ENCODE measurements at places on chromosomes 6 and 20.

DNA sequence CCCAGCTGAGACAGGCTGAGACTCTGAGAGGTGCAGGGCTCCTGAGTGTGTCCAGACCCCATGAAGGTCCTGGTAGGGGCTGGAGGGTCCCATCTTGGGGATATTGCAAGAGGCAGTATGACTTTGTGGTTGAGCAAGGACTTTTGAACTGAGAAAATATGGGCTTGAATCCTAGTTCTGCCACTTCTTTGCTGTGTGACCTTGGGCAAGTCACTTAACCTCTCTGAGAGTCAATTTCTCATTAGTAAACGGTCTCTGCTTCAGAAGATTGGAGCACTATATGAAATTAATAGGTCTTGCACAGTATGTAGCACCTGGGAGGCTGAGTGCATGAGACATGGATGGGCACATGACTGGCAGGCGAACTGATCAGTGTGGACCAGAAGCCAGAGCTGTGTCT, 42.7 kb downstream of the TFEB start:
- DNase-seq, result no peak

- no peak for DNase-seq
Observed at GRCh38 chr6:11876934-11877433, 98.4 kb upstream of the ADTRP start.

DNA sequence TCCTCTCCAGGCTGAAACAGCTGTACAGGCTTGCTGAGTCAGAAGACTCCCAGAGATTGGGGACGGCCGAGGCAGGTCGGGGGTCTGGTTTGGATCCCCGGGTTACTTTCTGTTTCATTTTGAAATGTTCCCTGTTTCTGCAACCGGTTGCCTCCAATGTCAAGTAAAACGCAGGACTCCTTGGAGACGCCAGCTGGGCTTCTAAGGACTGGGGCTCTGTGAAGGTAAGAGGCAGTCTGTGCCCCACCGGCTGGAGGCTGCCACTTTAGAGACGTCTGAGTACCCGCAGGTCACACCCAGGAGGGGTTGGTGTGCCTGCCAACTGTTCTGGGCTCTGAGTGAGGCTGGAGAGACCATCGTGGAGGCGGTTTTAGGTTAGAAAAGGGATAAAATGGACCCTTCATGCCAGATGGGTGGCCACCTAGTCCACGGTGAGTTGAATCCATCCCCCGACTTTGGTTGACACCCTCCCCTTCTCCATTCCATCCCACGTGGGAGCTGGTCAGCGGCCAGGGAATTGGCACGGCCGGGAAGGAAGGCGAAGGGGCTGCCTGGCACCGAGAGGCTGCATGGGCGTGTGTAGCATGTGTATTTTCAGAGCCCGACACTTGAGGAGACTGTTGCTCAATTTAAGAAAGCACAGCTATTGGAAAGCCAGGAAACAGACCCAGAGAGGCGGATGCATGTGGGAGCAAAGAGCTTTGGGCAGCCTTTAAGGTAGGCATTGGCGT, 240.9 kb downstream of the PHACTR1 start:
- DNase-seq, result peak; percentile 72

GRCh38 chr6:101178748-101179147, 214.8 kb upstream of the GRIK2 start:
- no peak for DNase-seq

DNA sequence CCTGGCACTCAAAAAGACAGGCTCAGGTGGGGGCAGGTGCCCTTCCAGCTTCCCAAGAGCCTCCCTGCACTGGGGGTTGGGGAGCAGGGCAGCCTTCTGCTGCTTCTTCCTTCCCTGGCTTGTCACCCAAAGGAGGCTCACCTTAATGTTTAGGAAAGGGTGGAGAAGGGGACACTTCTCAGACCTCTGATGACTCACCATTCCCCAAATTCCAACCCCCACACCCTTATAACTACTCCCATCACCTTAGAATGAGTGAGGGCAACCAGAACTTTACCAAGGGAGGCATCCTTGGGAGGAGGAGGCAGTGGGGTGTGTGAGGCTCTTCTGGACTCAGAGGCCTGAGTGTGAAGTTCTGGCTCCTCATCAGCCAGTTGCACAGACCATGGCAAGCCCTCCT, 15.2 kb upstream of the FOXP4 start:
- DNase-seq, result no peak

- DNase-seq, result no peak
Observed at GRCh38 chr6:87093199-87093598, 1.7 kb downstream of the CGA start.

DNA sequence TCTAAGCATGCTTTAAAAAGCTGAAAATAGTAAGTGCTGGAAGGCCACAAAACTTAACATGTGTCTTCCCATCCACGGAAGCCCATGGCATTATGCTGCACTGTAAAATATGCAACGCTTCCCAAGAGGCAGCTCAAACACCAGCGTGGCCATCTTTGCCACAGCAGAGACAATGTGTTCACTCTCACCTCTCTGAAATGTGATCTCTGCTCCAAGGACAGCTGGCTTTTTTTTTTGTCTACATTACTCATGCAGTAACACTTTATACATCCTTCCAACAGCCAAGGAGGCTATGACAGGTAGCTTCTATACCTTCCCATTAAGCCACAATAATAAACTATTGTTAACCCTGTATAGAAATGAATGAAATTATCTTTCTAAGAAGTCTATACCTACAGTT, 49.2 kb downstream of the BLOC1S5 start:
- DNase-seq, result no peak

GRCh38 chr6:138345565-138346285, 32.0 kb upstream of the SMIM28 start:
- no peak for DNase-seq

GRCh38 chr20:51121901-51122412, 99.0 kb upstream of the KCNG1 start:
- no peak for DNase-seq

DNA sequence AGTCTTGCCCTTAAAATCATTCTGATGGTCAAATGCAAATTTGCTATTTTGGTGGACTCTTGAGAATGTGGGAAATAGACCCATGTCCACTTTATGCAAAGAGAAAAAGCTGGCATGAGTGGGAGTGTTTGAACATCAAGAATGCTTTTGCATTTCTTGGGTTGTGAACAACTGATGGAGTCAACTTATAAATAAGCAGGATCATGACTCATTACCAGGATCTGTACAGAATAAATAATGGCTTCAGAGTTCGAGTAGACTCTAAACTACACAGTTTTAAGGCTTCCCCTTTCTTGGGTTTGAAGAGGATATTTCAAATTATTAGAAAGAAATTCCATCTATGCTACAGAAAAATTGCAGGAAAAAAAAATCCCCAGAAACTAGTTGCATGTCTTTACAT, 195.5 kb downstream of the EYA4 start:
- DNase-seq, result no peak

DNA sequence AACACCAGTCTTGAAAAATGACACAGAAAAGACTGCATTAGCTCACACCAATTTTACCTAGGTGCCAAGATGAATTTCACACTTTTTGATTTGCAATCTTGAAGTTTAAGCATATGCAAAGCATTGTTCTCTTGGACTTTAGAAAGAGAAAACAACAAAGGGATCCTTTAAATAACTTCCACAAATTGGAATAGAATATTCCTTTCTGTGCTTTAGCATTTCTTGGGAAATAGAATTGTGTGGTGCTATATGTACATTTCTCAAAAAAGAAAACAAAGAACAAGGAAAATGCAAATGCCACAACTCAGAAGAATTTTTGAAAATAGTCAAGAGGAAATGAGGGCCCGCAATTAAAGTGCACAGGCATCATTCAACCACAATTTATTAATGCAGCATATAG, 17.0 kb downstream of the HTR1B start:
- no peak for DNase-seq

- DNase-seq, result no peak
Observed at GRCh38 chr6:116443105-116443504, 18.1 kb upstream of the CALHM6 start.

GRCh38 chr6:35173427-35174087, 32.4 kb upstream of the TCP11 start:
- DNase-seq, result no peak

All from activated CD8-positive, alpha-beta memory T cell treated with anti-CD3 and anti-CD28 coated beads for 24 hours (primary cell).